ENCODE measurements at places on chromosomes 1 and 21. TPM values are rescaled to one million over a fixed set of nuclear protein-coding genes. Genes with fewer than 3 reads are reported as not detected.

The TPTE gene
- total RNA-seq: not detected

The FCGR3B gene
- 12.0 TPM for total RNA-seq

DNA sequence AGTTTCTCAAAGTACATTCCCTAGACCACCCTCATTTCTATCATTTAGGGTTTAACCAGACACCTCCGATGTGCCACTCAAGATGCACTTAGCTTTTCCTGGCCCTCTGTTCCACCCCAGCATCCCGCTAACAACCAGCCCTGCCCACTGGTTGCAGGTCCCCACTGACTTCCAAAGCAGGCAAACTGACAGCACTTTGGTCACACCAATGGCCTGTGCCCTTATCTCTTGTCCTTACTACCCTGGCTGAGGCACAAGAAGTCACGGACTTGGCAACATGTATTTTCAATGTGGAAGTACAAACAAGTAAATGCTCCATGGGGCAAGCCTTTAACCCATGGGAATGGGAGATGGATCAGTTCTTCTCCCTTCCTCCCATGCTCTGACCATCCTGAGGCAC, 357.1 kb downstream of the OMA1 start:
- H3K27ac ChIP-seq: no peak overlapping the region
- no peak overlapping the region for H3K4me3 ChIP-seq
- H3K36me3 ChIP-seq: no peaks in the 10 kb centered on the region
- H3K27me3 ChIP-seq: no peaks in the 10 kb centered on the region
- DNase-seq: no peak
- H3K4me1 ChIP-seq: no peaks in the 10 kb centered on the region

GRCh38 chr1:10286244-10286643, 75.9 kb downstream of the KIF1B start:
- no peak overlapping the region for H3K4me3 ChIP-seq
- no peaks in the 10 kb centered on the region for H3K36me3 ChIP-seq
- H3K4me1 ChIP-seq: no peaks in the 10 kb centered on the region
- no peak overlapping the region for H3K27ac ChIP-seq
- no peak for DNase-seq

GRCh38 chr1:43466403-43466802, 12.7 kb upstream of the HYI start:
- H3K4me1 ChIP-seq: no peaks in the 10 kb centered on the region
- H3K27ac ChIP-seq: no peak overlapping the region
- H3K36me3 ChIP-seq: no peaks in the 10 kb centered on the region
- no peak for DNase-seq
